HL-60 (cell line): ENCODE measurements at places on chromosomes 3 and 15.

GRCh38 chr3:44848634-44849033 lies 13.1 kb upstream of the TMEM42 start:
- DNase-seq, result no peak

DNA sequence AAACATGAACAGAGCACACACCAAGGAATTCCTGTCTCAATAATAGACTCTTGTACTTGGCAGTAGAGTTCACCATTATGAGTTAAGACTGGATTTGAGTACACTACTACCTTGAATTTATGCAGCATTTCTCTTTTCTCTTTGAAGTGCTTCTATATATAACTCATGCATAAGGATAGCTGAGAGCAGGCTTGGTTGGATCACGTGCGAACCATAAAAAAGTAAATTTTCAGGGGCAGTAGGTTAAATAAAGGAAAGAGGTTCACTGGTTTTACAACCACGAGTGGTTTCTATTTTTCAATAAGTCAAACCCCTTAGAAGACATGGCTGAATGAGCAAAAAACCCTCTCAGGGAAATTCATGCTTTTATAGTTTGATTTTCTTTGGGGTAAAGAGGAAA lies 28.6 kb upstream of the PDZRN3 start:
- no peak for DNase-seq

DNA sequence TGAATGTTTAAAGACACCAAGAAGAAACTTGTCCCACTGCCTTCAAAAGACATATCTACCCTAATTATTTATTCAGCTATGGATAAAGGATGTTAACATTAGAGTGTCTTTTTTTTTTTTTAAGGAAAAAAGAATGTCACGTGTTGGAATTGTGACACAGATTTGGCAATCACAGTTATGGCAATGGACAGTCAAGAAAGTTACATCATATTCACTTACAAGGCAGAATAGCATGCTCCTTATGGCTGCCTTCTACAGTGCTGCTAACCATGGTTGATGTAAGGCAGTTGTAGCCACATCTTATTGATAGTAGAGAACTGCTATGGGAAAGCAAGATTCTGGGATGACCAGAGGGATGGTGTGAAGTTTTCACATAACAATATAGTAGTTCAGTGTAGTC lies 128.8 kb upstream of the ZBTB20 start:
- no peak for DNase-seq

DNA sequence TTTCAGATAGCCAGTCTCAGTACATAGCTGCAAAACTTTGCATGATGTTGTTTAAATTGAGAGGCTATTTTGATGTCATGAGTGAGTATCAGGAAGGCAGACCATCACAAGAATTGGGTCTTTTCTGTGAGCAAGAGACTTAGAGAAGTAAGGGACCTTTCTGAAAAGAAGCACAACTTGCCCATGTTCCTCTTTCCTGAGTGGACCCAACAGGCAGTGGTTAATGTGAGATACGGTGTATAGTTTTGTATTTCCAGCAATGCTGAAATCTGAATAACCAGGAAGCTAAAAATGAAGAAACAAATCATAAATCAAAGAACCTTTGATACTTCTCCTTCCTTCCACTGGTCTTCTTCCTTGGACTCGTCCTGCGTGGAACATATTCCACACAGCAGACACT lies 25.1 kb downstream of the MCTP2 start:
- DNase-seq, result no peak

GRCh38 chr3:141405025-141405424 lies 36.7 kb downstream of the ZBTB38 start:
- no peak for DNase-seq
